ENCODE measurements at places on chromosomes 2 and 18.

DNA sequence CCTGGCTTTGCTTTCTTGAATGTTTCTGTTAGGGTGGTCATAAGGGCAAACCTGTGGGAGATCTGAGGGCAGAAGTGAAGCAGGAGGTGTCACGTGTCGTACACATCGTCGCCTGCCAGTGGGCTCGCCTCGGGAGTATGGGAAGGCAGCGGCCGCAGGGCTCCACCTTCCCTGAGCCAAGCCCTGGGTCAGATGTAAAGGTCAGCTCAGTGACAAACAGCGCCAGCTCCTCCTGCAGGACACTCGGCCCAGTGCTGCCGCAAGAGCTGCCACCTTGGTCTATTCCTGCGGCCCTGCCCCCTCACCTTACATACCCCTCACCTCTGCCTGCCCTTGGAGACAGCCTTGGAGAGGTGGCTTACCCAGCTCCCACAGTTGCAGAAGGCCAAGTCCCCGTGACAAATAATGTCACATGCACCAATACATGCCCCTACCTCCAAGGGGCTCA is 64.2 kb downstream of the PSMG2 start:
- no peak for DNase-seq

DNA sequence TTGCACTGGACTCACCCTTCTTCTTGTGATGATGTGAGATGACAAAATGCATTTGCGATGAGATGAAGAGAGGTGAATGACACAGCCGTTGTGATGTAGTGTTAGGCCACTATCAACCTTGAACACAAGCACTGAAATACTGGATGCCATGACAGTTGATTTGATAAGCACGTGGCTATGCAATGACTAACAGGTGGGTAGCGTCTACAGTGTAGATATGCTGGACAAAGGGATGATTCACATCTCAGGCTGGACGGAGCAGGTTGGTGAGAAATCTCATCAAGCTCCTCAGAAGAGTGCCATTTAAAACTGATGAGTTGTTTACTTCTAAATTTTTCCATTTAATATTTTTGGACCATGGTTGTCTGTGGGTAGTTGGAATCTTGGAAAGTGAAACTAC is 375.8 kb upstream of the LYPD1 start:
- no peak for DNase-seq

DNA sequence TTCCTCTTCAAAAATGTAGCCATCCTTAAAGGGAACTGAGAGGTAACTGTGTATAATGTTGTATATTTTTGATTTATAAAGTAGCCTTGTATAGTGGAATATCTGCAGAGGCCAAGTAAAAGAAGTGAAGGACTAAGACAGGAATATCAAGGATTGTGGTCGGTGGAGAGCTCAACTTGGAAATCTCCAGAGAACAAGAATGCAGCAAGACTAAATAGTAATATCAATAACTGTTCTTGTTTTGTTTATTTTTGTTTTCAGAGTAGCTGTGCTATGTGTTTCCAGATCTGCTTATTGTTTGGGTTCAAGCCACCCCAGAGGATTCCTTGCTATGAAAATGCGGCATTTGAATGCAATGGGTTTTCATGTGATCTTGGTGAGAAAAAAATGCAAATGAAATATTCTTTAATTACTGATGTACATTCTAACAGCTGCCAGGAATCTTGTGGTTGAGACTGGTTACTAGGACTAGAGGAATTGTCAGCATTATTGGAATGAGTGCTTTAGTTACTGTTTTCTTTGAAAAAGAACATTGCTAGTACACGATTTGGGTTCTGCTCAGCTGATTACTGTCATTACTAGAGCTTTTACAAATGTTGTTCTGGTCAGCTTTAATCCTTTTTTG is 25.0 kb downstream of the FASTKD2 start:
- no peak for DNase-seq

GRCh38 chr18:57051021-57051656 is 95.7 kb upstream of the BOD1L2 start:
- no peak for DNase-seq

GRCh38 chr2:44230378-44230777 is 44.9 kb upstream of the SLC3A1 start:
- no peak for DNase-seq

DNA sequence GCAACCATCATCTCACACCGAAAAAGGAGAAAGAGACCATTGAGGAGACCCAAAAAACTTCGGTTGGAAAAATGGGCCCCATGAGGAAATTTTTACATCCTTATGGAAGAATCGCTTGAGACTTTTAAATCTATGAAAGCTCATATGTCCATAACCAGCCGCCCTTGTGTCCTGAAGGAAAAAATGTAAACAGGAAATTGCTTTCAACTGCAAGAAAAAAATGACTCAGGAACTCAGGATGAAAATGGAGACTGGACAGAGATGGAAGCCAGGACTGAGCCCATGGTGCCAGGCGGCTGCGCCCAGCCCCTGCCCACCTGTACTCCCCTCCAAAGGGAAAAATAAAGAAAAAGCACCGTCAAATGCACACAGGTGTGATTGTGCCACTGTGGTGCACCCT is 81.5 kb upstream of the SLC66A3 start:
- DNase-seq = no peak

GRCh38 chr2:86383844-86384243 is 46.4 kb upstream of the REEP1 start:
- no peak for DNase-seq

- no peak for DNase-seq
Observed at GRCh38 chr2:35591886-35592285, 763.7 kb upstream of the CRIM1 start.

GRCh38 chr2:233419602-233420391 is 65.5 kb downstream of the DGKD start:
- no peak for DNase-seq

DNA sequence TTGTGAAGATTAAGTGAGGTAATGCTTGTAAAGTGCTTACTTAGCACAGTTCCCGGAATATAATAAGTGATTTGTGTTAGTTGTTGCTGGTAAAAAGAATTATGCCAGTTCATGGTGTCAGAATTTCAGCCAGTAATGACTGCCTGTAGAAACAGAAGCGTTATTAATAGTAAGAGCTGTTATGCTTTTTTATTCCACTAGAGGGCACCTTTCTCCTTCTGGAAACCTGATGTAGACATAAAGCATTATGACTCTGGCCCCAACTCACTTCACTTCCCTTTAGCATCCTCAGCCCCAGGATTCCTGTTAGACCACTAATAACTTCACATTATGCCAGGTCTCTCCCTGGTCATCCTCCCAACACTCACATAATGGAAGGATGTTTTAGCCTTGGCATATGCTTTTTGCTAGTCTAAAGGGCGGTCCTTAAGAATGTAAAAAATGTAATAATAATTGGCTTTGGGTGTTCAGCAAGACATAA is 34.9 kb downstream of the C18orf54 start:
- no peak for DNase-seq

GRCh38 chr2:230254152-230254881 is 28.8 kb downstream of the SP140 start:
- DNase-seq = no peak

DNA sequence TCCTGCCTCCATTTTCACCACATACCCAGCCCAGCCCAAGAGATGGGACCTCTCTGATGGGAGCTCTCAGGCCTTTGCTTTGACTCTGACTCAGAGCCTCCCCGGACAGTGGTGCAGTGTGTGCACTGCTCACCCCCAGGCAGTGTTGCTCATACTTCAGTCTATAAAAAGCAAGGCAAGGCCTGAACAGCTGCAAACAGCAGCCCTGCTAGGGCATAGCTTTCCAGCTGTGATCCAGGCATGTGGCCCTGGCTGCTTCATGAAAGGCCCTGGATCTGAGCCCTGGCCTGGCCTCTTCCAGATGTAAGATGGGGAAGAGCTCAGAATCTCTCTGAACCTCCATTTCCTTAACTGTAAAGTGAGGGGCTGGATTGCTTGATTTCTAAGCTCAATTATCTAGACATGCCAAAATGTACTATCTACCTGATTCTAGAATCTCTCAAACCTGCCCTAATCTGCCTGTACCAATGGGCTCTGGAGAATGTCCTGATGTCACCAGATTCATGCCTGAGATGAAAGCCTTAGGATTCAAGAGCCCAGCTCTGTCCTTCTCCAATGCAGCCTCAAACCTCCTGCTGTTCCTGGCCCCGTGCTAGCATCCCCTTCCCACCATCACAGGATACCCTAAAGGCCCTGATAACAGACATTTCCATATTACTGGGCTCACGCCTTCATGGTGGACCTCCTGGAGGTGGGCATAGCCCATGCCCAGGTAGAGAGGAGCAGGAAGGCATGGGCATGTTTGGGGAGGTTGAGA is 206.9 kb downstream of the ARL4C start:
- DNase-seq = no peak

DNA sequence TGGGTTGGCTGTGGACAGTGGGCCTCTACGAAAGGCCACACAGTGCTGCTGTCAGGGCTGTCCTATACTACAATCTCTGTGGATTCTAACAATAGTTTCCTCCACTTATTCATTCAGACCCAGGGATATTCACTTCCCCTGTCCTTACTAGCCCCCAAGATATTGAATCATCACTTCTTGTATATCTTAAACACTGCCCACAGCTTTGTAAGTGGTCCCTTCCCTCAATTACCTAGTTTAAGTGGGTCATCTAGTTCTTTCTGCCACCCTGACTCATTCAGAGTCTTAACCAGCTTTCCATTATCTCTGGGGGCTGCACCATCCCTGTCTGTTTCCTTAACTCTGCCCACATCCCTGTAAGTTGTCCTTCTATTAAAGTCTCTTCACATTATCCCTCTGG is 69.2 kb downstream of the CD28 start:
- no peak for DNase-seq

- DNase-seq = no peak
Observed at GRCh38 chr2:157413326-157414035, 30.4 kb downstream of the CYTIP start.

DNA sequence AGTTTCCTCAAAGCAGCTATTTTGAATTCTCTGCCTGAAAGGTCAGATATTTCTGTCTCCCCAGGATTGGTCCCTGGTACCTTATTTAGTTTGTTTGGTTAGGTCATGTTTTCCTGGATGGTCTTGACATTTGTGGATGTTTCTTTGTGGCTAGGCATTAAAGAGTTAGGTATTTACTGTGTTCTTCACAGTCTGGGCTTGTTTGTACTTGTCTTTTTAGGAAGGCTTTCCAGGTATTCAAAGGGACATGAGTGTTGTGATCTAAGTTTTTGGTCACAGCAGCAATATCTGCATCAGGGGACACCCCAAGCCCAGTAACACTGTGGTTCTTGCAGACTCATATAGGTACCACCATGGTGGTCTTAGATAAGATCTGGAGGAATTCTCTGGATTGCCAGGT is 11.8 kb downstream of the MYO3B start:
- DNase-seq = no peak

DNA sequence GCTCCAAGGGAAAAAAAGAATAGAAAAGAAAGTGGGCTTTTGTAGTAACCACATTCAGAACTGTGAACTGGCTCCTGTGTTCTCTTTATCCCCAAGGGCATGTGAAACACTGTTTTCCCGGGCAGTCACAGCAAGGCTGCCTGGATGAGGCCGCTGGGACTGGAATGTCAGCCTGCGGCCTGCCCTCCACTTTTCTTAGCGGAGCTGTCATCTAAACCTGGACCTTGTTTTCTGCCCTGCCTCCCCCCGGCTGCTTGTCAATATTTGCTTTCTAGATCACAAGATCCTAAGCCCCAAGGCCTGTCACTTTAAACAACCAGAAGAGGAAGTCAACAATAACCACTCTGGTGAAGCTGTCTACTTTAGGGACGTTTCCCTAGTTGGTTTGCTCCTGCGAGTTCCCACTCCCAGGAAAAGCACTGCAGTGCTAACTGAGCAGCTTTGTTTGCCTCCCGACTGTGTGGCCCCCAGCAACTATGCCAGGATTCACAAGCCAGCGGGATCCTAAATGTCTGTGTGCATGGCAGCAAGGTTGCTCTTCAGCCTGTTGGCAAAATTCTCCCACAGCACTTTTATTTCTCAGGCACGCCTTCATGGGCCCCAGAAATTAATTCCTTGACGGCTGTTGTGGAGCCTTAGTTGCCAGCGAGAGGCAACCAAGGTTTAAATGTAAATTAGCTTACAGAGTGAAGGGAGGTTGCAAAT is 30.6 kb downstream of the SOWAHC start:
- peak; percentile 43 for DNase-seq

DNA sequence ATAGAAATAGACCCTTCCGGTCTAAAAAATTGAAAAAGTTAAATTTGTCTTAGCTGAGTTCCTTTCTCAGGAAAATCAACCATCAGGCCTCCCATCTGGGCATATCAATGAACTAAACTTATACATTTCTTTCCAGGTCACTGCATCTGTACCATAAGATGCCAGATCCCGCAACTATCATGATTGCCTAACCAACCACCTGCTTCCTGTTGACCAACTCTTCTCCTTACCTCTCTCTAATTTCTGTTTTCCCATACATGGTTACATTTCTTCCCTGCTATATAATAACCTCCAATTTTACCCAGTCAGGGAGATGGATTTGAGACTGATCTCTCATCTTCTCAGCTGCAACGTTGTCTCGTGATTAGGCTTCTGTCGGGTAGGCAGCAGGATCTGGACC is 228.7 kb downstream of the FSIP2 start:
- DNase-seq = no peak

GRCh38 chr18:12093520-12094257 is at the start of gene ANKRD62:
ANKRD62 (plus strand) TSS chr18:12093843; CDS start chr18:12094018, 175 bp downstream.
- no peak for DNase-seq

GRCh38 chr2:72788756-72789155 is 37.1 kb downstream of the EXOC6B start:
- DNase-seq = no peak

DNA sequence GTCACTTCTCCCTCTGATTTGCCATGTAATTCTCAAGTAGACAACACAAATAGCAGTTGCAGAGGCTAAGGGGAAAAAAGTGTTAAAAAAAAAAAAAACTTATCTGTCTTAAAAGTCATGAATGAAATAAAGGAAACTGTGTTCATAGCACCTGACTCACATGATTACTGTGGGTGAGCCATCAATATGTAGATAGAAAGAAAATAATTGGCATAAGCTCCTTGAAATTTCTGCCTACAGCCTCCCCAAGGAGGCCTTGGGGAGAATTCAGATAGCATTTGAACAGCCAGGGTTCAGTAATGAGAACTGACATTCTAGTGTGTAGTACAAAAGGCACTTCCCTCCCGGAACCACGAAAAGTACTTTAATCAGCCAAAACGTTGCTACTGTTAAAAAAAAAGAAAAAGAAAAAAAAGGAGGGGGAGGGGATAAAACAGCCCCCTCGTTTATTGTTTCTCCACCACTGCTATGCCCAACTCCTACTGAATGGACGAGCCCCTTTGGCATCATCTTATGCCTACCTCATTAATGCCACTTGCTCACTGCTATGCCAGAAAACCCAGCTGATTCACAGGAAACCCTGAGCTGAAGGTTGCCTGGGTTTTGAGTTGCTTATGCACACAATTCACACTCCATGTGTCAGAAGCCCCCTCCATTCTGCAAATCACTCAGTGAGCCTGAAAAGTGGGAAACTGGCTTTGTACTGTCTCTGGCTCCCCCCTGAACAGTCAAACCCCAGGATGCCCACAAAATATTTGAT is 65.5 kb upstream of the KLF7 start:
- DNase-seq = no peak

- no peak for DNase-seq
Observed at GRCh38 chr2:33104726-33105125, 158.0 kb downstream of the LTBP1 start.
